Left cardiac atrium (tissue), 4 donors: ENCODE measurements at places on chromosomes 16 and 17. TPM values are rescaled to one million over a fixed set of nuclear protein-coding genes. Genes with fewer than 3 reads are reported as not detected.

DNA sequence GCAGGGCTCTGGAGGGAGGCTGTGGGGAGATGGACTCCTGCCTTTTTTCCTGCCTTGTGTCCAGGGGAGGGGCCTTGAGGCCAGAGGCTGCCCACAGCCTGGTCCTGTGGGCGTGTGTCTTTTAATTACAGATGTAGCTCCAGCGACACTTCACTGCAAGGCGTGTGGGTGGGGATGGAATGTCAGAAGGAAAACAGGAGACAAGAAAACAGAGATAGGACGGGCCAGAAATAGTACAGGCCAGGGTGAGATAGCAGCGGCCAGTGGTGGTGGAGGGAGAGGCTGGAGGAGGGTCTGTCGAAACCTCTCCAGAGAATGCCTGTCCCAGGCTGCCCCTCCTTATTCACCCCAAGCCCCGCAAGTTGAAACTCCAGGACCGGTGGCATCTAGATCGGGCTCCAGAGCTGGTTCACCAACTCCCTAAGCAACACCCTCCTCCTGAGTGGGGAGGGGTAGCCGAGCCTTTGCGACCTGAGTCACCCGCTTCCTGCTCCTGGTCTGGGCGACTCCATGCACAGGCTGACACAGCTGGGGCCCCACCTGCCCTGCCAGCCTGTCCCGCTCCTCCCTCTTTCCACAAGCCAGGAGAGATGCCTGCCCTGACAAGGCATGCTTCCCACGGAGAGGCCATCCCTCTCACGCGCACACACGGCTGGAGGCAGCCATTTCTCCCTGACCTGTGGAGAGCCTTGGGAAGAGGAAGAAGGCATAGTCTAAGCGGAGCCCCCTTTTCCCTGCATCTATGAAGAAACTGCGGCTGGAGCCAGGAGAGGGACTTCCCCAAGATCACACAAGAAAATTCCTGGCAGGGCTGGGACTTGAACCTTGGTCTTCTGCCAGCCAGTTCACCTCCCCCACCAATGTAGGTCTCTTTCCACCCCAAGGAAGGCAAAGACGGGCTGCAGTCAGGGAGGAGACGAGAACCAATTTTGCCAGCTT lies 6.6 kb upstream of the JUP start:
- DNase-seq: peak; percentile 72

DNA sequence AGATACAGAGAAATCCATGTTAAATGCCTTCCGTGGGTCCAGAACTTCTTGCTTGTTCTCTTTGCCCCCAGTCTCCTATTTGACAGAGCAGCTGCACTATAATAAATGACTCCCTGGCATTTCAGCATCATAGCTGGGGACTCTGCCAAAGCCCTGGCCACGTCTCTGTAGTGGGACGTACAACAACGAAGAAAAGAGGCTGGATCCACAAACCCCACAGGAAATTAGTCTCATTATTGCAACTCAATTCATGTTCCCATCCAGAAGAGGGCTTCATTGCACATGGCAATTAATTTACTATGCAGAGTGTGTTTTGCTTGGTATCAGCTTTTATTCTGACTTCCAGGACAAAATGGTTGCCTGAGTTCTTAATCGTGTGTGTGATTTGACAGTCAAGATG lies 121.3 kb downstream of the CDH13 start:
- DNase-seq: peak; percentile 64

DNA sequence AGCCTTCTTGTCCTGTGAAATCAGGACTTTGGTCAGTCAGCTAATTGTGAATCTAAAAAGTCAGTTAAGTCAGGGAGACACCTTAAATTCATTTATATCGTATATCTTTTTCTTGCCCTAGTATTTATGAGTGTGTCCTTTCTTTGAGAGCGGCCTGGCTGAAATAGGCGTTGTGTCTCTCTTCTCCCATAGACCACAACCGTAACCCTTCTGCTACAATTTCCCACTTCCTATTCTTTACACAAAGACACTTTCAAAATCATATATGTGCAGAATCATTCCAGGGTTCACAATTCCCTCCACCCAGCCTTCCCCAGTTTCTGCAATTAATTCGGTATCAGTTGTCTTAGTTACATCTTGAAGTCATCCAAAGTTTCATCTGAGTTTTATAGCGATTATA lies 14.0 kb upstream of the COTL1 start:
- DNase-seq: no peak

DNA sequence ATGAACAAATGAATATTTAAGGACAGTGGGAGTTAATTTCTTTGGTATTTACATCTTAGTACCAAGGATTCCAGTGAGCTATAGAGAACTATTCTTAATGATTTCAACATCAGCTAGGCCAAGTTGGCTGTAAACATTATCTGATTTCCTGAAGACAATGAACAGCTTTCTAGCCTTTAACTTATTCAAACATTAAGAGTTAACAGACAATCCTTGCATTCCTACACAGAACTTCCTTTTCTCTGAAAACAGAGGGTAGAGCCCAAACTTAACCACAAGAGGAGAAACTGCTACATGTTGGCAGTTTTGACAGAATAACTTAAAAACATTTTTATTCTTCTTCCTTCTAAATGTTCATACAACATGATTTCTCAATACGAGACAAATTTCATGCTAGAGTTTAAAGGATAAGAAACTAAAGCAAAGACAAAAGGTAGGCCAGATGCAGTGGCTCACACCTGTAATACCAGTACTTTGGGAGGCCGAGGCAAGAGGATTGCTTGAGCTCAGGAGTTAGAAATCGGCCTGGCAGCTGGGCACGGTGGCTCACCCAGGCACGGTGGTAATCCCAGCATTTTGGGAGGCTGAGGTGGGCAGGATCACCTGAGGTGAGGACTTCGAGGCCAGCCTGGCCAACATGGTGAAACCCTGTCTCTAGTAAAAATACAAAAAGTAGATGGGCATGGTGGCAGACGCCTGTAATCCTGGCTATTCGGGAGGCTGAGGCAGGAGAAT lies 4.4 kb downstream of the CRLF3 start:
- DNase-seq: no peak

DNA sequence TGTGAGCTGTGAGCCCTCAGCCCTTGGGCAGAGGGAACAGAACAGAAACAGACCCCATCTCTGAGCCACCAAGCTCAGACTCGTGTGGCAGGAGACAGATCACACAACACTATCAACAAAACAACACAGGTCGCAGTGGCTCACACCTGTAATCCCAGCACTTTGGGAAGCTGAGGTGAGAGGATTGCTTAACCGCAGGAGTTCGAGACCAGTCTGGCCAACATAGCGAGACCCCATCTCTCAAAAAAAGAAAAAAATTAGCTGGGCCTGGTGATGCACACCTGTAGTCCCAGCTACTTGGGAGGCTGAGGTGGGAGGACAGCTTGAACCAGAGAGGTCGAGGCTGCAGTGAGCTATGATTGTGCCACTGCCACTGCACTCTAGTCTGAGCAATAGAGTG lies 5.5 kb upstream of the QPRT start:
- DNase-seq: no peak

DNA sequence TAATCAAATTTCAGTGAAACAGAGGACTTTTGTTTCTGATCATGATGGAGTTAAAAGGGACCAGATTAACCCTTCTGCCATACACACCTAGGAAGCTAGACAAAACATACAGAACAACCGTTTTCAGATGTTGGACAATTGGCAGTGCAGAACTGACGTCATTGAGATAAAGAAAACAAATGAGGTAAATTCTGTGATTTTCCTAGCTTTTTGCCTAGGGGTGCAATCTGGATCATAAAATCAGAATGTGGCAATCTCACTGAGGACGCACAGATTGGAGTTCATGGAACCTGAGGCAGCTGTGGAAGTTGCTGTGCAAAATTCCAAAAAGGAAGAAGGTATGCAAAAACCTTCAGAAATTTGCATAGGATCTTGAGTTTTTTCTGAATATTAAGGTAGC lies 15.0 kb upstream of the USP32 start:
- DNase-seq: no peak

- no peak for DNase-seq
These were observed 51.6 kb upstream of the LYRM9 start for GRCh38 chr17:27944546-27945332.

DNA sequence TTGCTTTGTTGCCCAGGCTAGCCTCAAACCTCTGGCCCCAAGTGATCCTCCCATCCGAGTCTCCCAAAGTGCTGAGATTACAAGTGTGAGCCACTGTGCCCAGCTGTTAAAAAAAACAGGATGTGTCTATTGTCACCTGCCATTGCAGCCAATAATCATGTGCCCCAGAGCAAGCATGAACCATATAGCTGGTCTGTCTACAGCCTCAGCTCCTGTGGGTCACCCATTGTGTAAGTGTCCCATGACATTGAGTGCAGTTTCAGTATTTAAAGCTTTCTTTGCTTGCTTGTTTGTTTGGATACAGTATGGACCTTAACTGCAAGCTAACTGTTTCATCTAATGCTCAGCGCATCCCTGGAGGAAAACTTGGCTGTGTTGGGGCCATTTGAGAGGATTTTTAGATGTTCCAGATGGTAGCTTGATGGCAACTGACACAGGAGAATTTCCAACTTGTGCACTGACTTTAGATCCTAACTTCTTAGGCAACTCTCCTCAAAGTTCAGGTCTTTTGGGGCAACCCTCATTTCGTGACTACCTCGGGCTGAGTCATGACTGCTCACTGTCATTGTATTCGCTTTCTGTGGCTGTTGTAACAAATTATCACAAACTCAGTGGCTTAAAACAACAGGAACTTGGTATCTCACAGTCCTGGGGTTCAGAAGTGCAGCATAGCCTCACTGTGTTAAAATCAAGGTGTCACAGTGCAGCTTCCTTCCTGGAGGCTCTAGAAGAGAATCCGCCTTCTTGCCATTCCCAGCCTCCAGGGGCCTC lies 30.3 kb upstream of the ADORA2B start:
- no peak for DNase-seq

The CCL5 gene
- total RNA-seq: 8.6 TPM

The C16orf74 gene
- 2.3 TPM for total RNA-seq

The TAC4 gene
- total RNA-seq: not detected

The SHBG gene
- 0.55 TPM for total RNA-seq
